ENCODE measurements at places on chromosomes 12 and 14.

DNA sequence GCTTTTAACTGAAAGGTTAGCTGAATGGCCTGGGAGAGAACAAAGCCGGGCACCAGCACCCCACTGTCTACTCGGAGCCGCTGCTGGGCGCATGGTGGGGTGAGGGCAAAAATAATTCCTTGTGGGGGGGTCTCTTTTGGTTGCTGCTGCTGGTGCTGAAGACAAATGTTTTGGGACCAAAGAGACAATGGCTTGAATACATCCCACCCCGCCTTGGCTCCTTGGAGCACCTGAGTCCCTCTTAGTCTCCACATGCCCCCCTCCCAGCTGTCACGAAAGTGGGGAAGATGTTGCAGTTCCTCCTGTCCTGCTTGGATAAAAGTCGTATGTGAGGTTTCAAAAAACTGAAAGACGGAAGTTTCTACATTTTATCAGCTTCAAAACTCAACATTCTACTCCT lies 85.0 kb downstream of the PIWIL1 start:
- no peak for DNase-seq

DNA sequence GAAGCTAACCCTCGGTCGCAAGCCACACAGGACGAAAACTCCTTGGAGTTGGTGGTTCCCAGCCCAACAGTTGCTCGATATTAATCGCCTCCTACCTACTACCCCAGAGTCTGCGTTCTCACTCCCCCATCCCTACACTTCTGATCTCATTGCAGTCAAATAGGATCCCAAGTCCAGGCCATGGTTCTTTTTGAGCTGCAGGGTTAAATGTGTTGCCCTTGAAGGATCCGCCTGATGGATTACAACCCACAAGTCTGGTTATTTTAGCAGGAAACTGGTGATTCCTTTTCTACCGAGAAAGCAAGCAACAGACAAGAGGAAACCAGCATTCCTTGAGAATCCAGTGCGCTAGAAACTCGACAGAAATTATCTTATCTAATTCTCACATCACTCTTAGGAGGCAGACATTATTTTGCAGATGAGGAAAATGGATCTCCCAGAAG lies 785 bp upstream of the NIN start:
- DNase-seq, result peak; percentile 42

DNA sequence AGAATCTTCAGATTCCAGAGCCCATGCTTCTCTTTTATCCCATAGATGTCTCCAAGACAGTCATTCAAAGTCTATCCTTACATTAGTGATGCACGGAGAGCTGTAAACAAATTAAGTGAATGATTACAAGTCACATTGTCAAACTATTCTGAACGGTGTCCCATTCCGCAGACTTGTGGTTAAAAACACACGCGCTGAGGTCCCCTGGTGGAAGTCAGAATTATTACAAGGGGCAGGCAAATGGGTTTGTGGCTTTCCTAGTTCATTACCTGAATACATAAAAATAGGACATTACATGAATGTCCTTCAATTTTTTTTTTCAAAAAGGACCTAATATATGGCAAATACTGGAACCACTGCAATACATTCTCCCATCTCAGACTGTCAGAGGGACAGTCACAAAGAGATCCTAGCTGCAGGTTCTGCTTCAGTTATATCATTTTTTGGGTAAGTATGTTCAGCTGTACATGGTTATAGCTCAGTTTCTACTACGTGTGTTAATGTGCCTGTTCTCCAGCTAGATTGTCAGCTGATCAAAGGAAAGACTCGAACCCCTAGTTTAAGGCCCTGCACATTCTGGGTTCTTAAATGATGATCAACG lies 53.1 kb upstream of the STON2 start:
- peak; percentile 85 for DNase-seq

DNA sequence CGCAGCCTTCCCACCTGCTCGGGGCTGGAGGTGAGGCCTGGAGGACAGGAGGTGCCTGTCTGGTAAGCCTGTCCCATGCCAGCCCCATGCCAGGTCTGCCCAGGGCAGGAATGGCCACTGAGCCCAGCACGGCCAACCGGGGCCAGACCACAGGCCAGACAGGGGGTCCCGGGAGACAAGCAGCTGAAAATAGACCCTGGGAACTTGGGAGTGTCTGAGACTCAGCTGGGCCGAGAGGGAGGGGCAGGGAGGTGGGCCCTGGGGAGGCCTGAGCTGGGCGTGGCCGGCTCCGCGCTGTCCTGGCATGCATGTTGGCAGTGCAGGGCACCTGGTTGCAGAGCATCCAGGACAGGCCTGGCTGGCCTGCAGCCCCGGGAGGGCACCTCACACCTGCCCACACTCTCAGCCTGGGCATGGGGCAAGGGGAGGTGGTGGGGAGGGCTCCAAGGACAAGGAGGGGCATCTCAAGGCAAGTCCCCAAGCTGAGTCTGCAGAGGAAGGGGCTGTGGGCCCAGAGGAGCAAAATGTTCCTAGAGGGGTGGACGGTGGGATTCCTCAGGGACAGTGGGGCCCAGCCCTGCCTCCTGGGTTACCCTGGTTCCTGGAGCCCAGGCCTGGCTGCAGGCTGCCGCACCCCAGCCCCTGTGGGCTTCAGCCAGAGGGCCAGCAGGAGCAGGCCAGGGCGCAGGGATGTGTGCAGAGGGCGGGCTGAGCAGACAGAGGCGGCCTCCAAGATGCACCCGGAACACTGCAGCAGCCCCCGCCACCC lies 3.2 kb upstream of the CRIP1 start:
- no peak for DNase-seq

GRCh38 chr14:80215756-80216581 lies 4.7 kb upstream of the DIO2 start:
- peak; percentile 88 for DNase-seq

DNA sequence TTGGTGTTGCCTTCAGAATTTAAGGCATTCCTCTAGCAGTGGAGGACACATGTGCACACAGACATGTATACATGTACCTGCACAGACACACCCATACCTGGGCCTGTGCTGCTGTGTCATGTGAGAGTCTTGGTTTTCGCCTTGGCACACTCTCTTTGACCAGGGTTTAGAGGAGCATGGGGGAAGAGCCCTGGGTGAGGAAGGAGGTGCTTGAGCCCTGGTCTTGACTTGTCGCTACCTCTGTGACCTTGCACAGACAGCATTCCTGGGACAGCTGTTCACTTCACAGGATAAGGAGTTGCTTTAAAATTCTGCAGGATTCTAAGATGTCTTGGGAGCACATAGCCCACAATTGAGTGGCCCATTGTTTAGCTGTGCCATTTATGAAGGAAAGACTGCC lies 94.7 kb downstream of the DDX51 start:
- DNase-seq, result no peak

DNA sequence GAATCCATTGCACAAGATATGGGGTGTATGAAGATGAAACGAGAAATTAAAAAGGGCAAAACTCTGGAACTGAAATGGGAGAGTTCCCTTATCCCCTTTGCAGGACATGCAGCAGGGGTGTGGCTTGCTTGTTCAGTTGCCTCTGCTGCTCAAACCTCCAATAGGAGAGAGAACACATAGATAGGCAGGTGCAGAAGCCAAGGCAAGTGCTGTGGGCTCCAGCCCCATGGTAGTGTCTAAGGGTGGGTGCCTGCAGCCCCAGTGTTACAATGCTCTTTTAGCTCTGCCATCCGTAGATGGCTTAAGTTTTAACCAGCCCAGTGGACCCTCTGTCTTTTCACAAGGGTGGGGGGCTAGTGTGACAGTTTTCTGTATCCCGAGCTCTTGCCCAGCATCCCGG lies 69.7 kb downstream of the CMAS start:
- DNase-seq, result no peak

DNA sequence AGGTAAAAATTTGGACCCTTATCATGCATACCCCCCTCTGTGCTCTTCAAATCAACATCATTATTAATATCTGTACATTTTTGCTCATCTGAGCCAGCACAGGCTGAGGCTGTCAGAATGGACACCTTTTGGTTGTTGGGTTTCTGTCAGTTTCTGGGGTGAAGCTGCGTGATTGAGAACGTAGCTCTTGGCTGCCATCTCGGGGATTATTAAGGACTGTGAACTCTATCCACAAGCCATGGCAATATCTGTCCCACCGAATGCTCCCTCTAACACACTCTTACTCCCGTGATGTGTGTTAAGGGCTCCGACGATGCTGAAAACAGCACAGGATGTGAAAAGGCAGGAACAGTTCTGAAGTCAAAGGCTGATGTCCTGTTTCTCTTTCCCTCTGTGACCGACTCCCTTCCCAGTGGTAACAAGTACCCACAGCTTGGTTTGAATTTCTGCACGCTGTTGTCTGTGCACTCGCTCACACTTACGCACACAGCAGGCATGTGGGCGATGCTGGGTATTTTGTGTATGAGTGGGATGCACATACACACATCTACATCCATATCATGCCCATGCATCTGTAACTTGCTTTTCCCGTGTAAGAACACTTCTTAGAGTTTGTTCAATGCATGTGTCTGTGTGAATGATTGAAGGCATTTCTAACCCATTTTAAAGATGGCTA lies 405.6 kb downstream of the TMEM121 start:
- no peak for DNase-seq

DNA sequence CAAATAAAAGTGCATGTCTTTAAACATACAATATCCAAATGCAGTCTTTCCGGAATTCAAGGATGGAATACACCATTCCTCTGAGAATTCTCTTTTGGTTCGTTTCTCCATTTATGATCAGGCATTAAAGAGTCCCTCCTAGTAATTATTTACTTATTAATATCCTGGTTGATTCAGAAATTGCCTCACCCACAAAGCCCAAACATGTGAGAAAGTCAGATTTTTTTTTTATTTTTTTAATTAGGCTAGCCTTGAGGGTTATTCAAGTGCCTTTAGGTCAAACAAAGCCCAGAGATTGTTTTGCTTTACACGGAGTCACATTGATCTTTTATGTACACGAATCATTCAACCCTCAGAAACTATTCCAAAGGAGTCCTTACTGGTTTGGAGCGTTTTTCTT lies 6.4 kb upstream of the TSPAN8 start:
- no peak for DNase-seq

GRCh38 chr14:35435177-35435576 lies 30.6 kb upstream of the NFKBIA start:
- no peak for DNase-seq

DNA sequence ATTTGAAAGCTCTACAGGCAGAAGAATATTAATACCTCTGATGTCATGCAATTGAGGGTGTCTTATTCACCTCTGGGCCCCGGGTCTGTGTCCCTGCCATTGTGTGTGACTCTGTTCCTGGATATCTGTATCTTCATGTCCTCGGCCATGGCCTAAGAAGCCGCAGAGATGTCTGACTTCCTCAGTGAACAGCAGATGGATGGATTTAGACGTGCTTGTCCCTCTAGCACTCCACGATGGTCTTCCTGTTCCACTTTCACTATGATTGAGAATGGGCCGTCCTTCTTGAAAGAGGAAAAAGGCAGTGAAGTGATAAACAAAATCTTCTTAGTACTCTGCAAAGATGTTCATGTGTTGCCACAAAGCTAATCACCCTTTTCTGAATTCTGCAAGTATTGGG lies 217.4 kb downstream of the SLC41A2 start:
- DNase-seq, result no peak

DNA sequence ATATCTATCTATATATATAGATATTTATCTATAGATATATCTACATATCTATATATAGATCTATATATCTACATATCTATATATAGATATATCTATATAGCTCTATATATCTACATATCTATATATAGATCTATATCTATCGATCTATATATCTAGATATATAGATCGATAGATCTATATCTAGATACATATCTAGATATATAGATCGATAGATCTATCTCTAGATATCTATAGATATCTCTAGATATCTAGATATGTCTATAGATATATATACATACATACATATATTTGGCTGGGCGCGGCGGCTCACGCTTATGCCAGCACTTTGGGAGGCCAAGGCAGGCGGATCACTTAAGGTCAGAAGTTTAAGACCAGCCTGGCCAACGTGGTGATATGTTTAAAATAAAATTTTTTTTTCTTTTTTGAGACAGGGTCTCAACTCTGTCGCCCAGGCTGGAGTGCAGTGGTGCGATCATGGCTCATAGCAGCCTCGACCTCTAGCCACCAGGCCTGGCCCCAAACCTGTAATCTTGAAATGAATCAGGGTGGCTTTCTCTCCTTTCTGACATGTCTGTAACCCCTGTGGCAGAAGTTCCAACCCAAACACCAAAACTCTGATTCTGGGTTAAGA lies 18.1 kb downstream of the ARPC3 start:
- no peak for DNase-seq

DNA sequence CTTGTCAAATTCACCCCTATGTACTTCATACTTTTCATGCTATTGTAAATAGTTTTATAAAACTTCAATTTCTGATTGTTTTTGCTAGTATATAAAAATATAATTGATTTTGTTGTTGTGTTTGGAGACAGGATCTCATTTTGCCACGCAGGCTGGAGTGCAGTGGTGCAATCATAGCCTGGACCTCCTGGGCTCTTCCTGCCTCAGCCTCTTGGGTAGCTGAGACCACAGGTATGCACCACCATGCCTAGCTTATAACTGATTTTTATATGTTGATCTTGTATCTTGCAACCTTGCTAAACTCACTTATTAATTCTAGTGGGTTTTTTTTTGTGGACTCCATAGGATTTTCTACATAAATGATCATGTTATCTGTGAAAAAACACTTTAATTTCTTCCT lies 23.5 kb downstream of the ATP5MC2 start:
- DNase-seq, result no peak

- DNase-seq, result no peak
These were observed 75.5 kb downstream of the NCOR2 start for GRCh38 chr12:124491856-124492420.

DNA sequence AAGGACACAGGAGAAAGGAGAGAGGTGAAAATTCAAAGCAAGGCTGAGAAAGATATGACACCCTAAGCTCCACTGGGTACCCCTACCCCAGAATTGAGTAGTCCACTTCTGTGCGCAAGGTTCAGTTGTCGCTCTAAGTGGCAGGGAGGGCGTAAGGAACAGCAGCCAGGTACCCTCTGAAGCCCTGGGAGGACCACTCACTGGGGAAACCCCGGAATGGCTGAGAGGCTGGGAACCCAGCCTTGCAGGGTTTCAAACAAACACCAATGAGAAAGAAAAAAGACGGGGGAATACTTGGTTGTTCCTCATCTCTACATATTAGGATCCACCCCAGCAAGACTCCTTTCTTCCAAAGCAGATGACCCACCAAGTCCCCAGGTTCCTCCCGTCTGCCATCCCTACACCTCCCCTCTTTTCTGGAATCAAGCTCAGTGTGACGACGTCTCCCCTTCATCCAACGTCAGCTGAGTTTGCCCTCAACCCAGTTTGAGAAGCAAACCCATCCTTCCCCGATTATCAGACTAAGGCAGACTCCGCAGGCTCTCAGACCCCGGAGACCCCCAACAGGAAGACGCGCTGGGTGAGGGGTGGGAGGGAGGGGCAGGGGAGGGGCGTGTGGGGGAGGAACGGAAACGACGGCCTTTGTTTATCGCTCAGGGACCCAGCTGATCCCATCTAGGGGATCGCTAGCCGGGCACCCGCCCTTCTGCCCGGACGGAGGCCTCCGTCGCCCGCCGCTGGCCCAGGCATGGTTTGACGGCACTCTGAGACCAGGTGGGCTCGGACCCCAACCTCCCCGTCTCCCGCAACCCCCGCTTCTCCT lies 795 bp downstream of the LMBR1L start:
- DNase-seq, result peak; percentile 48

GRCh38 chr12:3753544-3754284 lies 805 bp upstream of the CRACR2A start:
- peak; percentile 83 for DNase-seq

- no peak for DNase-seq
These were observed 125.6 kb downstream of the NELL2 start for GRCh38 chr12:44750468-44750867.
